ENCODE measurements at places on chromosomes 5 and 9. TPM values are rescaled to one million over a fixed set of nuclear protein-coding genes. Genes with fewer than 3 reads are reported as not detected.

- no peak within 1 kb of the TSS for H3K27ac ChIP-seq
- peaks cover 2% of the 10 kb centered on the region for H3K4me1 ChIP-seq
- no peak within 1 kb of the TSS for H3K4me3 ChIP-seq
- H3K36me3 ChIP-seq: no peaks in the 10 kb centered on the region
Observed at GRCh38 chr5:170388818-170389549, at the start of gene KCNMB1. Gene KCNMB1, minus strand, starts transcription at chr5:170389367. Its CDS starts 3,920 bp downstream, at chr5:170385447.

- no peaks in the 10 kb centered on the region for H3K27me3 ChIP-seq
- H3K27ac ChIP-seq: peak overlapping the region; percentile 64
Observed at GRCh38 chr9:106864373-106865143, 1.6 kb downstream of the ZNF462 start.

DNA sequence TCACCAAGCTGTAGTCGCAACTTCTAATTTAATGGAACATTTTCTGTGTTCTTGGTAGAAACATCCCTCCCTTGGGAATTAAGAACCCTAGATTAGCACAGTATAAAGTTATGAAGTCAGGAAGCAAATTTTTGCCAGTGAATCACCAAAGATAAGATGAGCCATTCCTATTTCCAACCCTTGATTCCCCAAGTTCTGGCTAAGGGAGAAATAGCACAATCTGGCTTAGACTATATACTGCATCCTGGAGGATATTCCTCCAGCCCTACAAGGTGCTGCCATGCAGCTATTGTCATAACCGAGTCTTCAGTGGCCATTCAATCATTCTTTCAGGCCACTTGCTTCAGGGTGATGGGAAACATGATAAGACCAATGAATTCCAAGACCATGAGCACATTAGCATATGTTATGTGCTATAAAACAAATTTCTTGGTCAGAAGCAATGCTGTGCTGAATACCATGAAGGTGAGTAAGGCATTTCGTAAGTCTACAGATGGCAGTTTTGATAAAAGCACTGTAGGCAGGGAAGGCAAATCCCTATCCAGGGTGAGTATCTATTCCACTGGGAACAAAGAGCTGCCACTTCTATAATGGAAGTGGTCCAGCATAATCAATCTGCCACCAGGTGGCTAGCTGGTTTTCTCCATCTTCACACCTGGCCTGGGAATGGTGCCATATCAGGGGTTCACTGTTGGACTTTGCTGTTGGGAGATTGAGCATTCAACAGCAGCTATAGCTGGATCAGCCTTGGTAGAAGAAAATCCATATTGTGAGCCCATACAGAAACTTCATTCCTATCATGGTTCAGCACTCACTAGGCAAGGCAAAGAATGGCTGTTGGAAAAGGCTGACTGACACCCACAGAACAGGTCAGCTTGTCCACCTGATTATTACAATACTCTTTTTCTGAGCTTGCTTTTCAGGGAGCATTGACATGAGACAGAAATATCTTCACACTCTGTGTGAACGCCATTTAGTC is 19.6 kb upstream of the ARL15 start:
- no peaks in the 10 kb centered on the region for H3K4me1 ChIP-seq
- DNase-seq: no peak
- H3K27ac ChIP-seq: no peak overlapping the region
- H3K36me3 ChIP-seq: no peaks in the 10 kb centered on the region
- no peak overlapping the region for H3K4me3 ChIP-seq
- H3K27me3 ChIP-seq: no peaks in the 10 kb centered on the region

DNA sequence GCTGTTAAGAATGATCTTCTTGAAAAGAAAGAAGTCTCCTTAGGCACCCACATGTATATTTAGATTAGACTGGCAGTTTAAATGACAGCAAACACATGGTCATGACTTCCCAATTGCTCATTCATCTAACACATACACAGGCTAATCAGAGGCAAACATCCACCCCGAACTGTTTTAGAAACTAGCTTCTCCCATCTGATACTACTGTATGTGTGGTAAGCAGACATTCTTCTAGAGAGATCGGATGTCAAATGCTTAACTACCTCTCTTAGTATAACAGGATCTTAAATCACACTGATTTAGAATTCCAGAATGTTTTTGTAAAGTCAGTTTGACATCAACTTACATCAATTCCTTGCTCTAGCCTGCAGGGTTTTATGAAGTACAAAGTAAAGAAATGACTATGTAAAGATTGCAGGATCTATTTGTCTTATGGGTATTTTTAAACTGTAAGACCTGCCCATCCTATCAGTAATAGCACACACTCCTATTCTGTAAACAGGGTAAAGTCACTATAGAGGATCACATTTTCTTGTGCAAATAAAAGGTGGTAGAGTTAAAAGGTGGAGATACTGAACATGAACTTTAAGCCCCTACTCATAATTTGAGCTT is 239.7 kb downstream of the MLLT3 start:
- H3K4me3 ChIP-seq: no peak overlapping the region
- H3K27me3 ChIP-seq: no peaks in the 10 kb centered on the region
- H3K27ac ChIP-seq: no peak overlapping the region
- H3K36me3 ChIP-seq: no peaks in the 10 kb centered on the region
- DNase-seq: no peak

DNA sequence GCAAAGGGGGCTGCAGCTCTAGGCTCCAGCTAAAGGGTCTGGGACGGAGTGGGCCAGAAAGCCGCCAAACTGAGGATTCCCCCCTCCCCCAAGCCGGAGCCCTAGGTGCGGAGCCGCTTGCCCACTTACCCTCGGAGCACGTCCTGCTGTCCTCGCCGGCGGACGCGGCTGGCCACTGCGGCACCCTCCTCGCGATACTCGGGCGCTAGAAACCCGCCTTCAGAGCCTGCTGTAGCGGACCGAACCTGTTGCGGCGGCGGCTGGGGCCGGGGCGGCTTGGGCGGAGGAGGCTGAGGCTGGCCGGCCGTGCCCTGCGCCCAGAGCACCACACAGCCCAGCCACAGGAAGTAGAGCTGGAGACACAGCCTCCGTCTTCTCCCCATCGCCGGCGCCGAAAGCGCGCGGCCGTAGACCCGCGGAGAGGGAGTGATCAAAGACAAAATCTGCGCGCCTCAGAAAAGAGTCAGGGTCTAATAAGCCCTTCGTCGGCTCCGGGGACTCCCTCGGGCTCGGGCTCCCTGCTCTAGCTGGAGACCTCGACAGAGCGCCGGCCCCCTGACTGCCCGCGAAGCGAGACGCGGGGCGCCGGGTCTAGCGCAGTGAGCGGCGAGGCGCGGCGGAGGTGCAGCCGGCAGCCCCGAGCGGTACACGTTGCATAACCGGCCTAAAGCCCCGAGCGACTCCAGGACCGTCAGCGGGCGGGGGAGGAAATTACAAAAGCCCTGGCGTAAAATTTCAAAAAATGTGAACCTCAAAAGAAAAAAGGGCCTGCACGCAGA is 635 bp downstream of the FBN2 start:
- no peaks in the 10 kb centered on the region for H3K36me3 ChIP-seq
- H3K4me3 ChIP-seq: peak overlapping the region; percentile 78
- H3K27me3 ChIP-seq: peaks cover 17% of the 10 kb centered on the region
- no peak overlapping the region for H3K27ac ChIP-seq
- H3K4me1 ChIP-seq: no peaks in the 10 kb centered on the region
- no peak for DNase-seq

GRCh38 chr9:118985851-118986250 is 383.4 kb downstream of the BRINP1 start:
- no peaks in the 10 kb centered on the region for H3K4me1 ChIP-seq
- H3K27me3 ChIP-seq: no peaks in the 10 kb centered on the region
- no peak overlapping the region for H3K27ac ChIP-seq
- no peaks in the 10 kb centered on the region for H3K36me3 ChIP-seq
- no peak for DNase-seq

- H3K36me3 ChIP-seq: no peaks in the 10 kb centered on the region
- no peak overlapping the region for H3K4me3 ChIP-seq
- H3K27me3 ChIP-seq: no peaks in the 10 kb centered on the region
- H3K27ac ChIP-seq: no peak overlapping the region
- no peaks in the 10 kb centered on the region for H3K4me1 ChIP-seq
- DNase-seq: no peak
Observed at GRCh38 chr5:80474929-80475328, 13.0 kb upstream of the FAM151B start.

SGCD gene
- total RNA-seq: 0.04 TPM

DNA sequence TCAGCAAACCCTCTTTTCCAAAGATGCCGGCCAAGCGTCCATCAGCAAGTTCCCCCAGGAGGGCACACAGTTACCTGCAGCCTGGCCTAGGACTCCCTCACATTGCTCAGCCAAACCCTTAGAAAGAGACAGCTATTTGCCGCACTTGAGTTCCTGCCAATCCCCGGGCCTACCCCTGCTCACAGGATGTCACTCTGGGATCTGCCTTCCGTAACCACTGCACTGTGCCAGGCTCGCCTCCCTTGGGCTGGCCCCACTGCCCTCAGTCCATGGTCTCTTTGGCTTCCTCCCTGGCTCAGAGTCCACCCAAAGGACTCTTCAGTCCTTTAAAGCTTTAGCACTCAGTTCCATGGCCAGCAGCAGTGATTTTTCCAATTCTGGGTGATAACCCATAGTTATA is 128.3 kb downstream of the NSG2 start:
- H3K4me1 ChIP-seq: no peaks in the 10 kb centered on the region
- H3K27ac ChIP-seq: no peak overlapping the region
- no peaks in the 10 kb centered on the region for H3K36me3 ChIP-seq
- H3K4me3 ChIP-seq: no peak overlapping the region
- H3K27me3 ChIP-seq: no peaks in the 10 kb centered on the region

DNA sequence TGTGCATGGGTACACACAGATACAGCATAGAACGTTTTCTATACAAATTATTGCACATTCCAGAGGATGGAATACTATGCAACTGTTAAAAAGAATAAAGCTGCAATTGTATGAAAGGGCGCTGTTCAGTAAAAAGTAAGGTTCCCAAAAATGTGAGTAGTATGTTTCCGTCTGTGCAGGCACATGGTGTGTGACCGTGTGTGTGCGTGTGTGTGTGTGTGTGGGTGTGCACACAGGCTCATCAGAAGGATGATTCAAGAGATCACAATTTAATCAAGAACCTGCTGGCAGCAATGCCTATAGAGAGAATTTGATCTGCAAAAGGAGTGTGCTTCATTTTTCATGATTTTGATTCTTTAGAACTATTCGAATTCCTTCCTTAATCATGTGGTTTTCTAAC is 76.3 kb downstream of the SEMA4D start:
- H3K27me3 ChIP-seq: no peaks in the 10 kb centered on the region
- no peaks in the 10 kb centered on the region for H3K4me1 ChIP-seq
- H3K27ac ChIP-seq: no peak overlapping the region

DNA sequence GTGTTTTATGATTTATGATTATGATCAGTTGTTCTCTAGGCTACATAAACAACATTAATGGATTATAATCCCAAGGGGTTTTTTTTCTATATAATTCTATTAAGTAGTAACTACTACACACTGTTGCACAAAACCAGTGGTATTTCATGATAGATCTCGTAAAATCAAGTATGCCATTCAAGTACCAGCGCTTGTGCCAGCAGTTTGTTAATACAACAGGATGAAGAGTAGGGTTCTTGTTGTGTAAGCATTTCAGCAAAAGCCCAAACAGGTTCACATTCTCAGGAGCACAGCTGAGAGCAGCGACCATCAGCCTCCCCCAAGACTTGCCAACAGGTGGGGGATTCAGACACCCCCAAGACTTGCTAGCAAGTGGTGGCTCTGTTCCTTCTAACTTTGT is 88.8 kb downstream of the CTNND2 start:
- no peaks in the 10 kb centered on the region for H3K4me1 ChIP-seq
- no peak overlapping the region for H3K27ac ChIP-seq
- no peak for DNase-seq
- H3K27me3 ChIP-seq: no peaks in the 10 kb centered on the region

DNA sequence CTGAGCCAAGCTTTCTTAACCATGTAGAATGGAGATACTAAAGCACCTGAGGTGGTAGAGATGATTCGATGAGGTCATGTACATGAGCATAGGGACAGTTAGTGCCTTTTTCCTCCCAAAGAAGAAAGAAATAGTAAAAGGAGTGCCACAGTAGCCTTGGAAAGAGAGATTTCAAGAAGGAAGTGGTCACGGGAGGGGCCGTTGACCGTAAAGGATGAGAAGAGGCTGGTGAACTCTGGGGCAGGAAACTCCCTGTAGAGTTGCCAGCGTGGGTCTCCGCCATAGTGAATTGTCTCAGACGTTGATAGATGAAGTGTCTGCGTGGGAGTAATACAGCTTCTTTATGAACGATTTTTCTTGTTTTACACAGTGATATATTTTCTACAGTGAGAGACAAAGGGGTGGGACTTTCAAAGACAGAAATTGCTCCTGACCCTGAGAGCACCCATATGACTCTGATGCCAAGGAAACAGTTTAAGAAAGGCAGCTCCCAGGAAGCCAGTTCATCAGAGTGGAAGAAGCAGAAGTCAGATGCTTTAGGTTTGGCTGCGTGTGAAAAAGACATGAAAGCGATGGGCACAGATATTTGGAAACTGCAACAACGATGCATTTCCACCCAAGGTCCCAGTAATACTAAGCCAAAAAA is 41.3 kb downstream of the UGCG start:
- H3K27me3 ChIP-seq: no peaks in the 10 kb centered on the region
- H3K27ac ChIP-seq: no peak overlapping the region
- DNase-seq: no peak
- no peak overlapping the region for H3K4me3 ChIP-seq

DNA sequence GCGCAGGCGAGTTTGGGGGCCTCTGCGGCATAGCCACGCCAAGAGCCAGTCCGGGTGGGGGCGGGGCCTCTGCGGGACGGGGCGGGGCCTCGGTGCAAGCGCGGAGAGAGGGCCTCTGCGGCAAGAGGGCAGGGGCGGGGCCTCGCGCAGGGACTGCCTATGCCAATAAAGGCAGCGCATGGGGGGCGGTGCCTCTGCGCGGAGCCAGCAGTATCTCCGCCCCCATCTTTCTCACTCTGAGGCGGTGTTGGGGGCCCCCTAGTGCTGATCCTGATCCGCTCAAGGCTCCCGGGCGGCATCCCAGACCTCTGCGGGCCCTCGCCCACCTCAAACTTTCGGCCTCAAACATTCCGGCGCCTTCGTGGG is 9.2 kb upstream of the GPRIN1 start:
- peak; percentile 86 for DNase-seq
- no peak overlapping the region for H3K27ac ChIP-seq
- peaks cover 6% of the 10 kb centered on the region for H3K4me1 ChIP-seq
- peak overlapping the region; percentile 54 for H3K4me3 ChIP-seq
- H3K27me3 ChIP-seq: peaks cover 47% of the 10 kb centered on the region

DNA sequence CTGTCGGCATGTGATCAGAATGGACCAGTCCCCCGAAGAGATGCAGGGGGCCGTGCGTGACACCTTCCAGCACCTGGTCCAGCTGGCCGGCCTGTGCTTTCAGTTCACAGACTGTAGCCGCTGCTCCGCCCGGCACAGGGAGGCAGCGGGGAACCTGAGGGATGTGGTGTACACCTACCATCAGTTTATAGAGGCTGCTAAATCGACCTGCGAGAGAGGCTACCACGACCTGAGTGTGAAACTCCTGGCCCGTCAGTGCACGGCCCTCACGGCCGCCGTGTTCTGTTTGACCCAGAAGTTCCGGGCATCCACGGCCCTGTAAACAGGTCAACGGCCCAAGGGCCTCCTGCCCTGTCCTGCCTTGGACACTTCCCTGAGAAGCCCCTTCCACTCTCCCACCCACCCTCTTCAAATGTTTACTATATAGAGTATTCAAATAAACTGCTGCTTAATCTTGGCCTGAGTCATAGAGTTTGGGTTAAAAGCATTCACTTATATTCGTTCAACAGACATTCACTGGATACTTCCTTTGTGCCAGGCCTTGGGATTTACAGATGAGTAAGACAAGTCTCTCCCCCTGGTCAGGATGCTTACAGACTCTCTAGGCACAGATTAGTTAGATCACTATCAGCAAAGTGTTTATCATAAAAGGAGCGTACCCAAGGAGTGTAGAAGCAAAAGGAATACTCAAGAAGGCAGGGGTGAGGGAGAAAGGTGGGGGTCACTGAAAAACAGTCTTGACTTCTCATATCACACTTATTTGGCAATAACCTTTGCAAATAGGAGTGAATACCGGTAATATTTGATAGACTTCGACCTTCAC is 6.9 kb upstream of the TRMT10B start:
- H3K4me1 ChIP-seq: no peaks in the 10 kb centered on the region
- no peaks in the 10 kb centered on the region for H3K36me3 ChIP-seq
- H3K27ac ChIP-seq: no peak overlapping the region
- H3K4me3 ChIP-seq: no peak overlapping the region

PDCD1LG2 gene
- not detected for total RNA-seq

Measured in H1 (cell line).